ENCODE measurements at places on chromosomes 7 and 10. TPM values are rescaled to one million over a fixed set of nuclear protein-coding genes. Genes with fewer than 3 reads are reported as not detected.

ANKRD61 gene
- not detected for total RNA-seq

- no peak for DNase-seq
Observed at GRCh38 chr10:47207281-47207615, 92.7 kb upstream of the GDF10 start.

KLLN gene
- 0.42 TPM for total RNA-seq

GRCh38 chr10:119396008-119396708 lies 146.4 kb downstream of the RGS10 start:
- no peak for DNase-seq

GRCh38 chr10:124222988-124223710 lies 129.8 kb upstream of the CHST15 start:
- DNase-seq: no peak

SNCG gene
- 16.2 TPM for total RNA-seq

DNA sequence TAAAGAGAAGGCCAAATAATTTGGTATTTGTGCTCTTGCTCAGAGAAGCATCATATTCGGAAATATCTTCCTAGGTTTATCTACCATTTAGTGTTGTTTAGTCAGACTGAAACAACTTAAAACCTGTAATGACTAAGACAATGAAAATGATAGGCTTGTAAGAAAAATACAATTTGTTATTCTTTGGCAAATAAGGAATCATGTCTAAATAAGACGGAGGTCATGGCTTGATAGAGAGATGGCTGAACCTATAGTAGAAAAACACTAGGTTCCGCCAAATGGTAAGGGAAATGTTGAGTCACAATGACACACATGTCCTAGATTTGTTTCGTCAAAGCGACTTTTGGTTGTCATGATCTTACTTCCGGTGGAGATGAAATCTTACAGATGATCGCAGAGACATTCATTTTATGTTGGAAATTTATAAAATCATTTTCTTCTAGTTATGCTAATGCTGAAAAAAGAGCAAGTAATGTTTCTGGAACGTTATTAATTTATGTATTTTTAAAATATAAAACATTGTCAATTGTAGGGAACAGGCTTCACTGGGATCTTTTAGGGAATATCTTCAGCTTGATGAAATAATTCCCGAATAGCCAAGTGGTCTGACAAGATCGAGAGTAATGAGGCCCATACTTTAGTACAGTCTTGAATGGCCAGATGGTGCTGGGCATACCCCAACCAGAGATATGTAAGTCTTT lies 1.0 kb downstream of the SRGN start:
- no peak for DNase-seq

All from right cardiac atrium (tissue), 5 donors.